ENCODE measurements at places on chromosomes 3 and 15.

DNA sequence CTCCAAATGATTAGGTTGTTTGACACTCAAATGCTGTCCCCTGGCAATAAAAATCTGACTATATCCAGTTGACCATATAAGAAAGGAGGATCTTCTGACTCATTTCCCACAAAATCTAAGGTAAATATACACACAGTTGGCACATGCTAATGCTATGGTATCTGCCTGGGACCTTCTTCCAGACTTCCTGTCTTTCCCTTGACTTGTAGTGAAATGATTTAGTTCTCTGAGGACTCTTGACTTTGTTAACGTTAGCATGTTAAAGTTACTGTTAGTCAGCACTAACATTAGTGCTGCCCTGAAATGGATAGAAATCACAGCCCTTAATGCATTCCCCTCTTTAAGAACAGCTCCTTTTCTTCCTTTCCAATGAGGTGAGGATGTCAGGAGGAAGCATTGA is 124.3 kb upstream of the LSAMP start:
- no peak for DNase-seq

- peak; percentile 72 for DNase-seq
These were observed 98.2 kb upstream of the TJP1 start for GRCh38 chr15:29920515-29920914.

- DNase-seq: no peak
These were observed 134.1 kb upstream of the MNS1 start for GRCh38 chr15:56598991-56599390.

GRCh38 chr15:90349072-90349471 is 3.0 kb upstream of the ZNF774 start:
- DNase-seq: no peak

DNA sequence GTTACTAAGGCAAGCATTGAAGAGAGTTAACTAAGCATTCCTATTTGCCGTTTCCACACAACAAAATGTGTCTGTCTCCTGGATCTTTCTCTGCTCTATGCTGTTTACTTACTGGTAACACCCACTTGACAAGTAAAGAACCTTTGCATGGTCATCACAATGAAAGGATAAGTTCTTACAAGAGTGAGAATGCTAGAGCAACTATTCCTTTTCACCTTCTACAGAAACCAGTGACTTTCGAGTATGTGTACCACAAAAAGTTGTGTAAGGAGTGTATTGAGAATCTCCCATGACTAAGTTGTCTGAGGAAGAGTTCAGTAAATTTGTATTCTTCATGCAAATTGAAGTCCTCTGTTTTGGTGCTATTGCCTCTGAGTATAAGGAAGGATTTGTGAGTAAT is 10.8 kb downstream of the TIPARP start:
- DNase-seq: no peak

- no peak for DNase-seq
These were observed 248.6 kb downstream of the RYR3 start for GRCh38 chr15:33559207-33559890.

DNA sequence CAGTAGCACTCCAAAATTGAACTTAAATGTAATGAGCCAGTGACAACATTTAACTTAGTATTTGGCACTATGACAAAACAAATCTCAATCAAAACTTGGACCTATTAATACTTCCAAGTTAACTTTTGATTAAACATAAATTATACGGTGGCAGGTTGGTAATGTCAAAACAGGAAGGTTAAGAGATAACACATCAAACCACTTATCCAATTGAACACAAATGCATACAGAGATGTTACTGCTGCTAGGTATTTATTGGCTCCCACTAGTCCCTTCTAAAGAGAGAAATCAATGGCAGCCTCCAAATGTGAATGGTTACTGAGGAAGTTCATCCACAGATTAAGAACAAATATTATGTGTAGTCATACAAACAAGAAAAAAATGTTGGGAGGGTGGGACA is 1.8 kb downstream of the GSK3B start:
- no peak for DNase-seq

GRCh38 chr3:97470481-97470880 is 294.1 kb upstream of the ARL6 start:
- no peak for DNase-seq

DNA sequence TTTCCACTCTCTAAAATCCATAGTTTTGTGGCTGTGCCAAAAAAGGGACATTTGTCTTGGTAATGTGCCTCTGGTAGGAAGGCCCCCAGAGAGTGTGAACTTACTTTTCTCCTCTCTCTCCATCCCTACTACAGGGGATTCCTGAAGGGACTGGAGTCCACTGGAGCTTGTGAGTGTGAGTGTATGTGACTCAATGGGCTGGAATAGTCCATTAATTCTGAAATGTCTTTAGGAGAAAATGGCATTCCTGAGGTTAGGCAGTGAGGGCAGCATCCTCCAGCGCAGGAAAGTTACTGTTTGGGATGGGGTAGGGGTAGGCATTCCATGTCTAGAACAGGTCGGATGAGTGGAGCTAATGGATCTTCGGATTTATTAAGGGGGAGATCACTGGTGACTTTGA is 59.8 kb upstream of the CACNA2D3 start:
- no peak for DNase-seq

- no peak for DNase-seq
These were observed 335.3 kb upstream of the ARHGEF26 start for GRCh38 chr3:153785901-153786300.

GRCh38 chr15:100980410-100981046 is 61.4 kb downstream of the LRRK1 start:
- no peak for DNase-seq

DNA sequence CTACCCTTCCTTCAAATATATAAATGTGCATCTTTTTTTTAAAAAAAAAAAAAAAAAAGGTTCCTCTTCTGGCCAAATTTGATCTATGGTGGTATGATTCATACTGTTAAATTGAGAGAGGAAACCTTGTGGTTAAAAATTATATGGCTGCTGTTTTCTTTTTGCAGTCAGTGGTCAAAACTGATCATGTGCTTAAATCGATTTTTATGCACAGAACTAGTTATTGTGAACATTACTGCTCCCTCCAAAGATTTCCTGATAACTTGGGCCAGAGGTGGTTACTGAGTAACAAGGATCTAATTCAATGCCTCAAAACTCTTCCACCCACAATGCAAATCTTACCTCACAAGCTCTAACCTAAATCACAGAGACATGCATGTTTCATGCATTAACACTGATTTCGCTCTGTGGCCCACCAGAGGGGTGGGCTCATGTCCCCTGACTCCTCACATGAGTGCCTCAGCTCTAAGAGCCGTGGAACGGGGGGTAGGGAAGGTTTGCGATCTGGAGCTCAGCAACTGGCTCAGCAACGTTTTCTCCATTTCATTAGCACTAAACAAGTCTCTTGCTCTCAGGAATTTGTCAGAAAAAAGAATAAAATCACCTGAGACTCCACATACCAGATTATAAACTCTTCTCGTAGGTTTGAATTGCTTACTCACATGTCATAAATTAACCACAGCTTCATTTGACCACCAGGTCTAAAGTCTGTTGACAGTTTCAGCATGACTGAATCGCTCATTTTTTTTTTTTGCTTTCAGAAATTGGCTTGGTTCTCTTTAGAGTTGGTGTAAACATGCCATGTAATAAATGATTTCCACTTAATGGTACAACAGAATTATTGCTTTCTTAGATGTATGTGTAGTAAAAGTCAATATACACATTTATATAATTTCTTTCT is 280.4 kb downstream of the CD47 start:
- DNase-seq: no peak

GRCh38 chr3:184543843-184544512 is 17.6 kb upstream of the EPHB3 start:
- peak; percentile 72 for DNase-seq

- no peak for DNase-seq
These were observed 4.2 kb downstream of the PLCL2 start for GRCh38 chr3:16888785-16889607.

DNA sequence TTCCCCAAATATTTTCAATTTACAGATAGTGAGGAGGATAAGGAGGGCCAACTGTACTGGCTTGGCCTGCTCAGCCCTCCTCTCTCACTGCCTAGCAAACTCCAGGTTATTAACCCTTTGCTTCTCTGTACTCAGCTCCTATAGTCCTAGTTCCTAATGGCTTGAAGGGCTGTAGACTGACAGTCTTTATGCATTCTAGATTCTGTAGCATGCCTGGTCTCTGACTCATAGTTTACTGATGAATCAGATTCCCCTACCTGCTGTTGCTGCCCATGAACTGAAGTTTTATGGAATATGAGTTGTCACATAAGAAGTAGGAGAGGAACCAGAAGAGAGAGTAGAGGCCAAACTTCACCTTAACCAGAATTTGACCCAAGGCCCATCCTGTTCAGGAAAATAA is 27.1 kb upstream of the MAP3K13 start:
- no peak for DNase-seq

DNA sequence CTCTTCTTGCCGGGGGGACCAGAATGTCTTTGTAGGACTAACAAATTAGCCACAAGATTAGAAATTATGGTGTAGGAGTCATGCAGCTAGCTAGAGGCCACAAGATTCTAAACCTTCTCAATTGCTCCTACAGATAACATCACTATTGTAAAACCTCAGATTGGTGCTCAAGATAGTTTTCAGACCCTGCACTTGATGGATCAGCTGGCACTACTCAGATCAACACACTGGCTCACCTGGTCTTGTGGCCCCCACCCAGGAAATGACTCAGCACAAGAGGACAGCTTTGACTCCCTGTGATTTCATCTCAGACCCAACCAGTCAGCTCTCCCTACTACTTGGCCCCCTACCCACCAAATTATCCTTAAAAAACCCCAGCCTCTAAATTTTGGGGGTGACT is 124.1 kb upstream of the RASGRP1 start:
- no peak for DNase-seq

GRCh38 chr3:182294256-182294655 is 499.0 kb upstream of the ATP11B start:
- DNase-seq: no peak

DNA sequence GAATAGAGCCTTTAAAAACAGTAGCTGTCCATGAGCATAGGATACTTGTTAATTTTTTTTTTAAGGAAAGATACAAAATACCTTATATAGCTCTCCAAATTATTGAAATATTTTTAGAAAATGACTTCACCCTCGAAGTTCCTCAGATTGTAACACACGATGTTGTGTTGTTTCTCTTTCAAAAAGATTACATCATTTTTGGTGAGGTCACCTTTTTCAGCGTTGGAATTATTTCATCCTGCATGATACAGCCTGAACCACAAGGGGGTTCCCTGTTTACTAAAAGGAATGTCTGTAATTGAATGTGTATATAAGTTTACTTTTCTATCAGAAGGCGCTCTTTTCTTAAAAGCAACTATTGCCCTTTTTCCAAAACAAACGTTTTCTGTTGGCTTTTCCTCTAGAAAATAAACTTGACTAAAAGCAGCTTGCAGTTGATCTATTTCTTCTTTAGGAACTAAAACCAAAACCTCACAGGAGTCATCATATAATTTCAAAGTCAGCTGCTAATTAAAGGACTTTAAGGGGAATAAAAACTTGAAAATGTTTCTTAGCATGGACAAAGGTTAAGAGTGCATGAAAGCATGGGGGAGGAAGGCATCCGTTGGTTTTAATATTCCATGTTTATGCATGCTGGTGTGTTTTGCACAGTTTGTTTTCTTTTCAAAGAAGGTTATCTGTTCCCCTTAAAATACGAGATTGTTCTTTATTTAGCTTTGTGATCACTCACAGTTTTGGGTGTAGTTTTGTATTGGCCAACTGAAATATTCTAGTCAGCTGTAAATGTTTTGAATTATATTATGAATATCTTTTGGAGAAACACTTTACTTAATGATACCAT is 29.4 kb downstream of the LYSMD4 start:
- DNase-seq: no peak
